ENCODE measurements at places on chromosomes 4 and X.

DNA sequence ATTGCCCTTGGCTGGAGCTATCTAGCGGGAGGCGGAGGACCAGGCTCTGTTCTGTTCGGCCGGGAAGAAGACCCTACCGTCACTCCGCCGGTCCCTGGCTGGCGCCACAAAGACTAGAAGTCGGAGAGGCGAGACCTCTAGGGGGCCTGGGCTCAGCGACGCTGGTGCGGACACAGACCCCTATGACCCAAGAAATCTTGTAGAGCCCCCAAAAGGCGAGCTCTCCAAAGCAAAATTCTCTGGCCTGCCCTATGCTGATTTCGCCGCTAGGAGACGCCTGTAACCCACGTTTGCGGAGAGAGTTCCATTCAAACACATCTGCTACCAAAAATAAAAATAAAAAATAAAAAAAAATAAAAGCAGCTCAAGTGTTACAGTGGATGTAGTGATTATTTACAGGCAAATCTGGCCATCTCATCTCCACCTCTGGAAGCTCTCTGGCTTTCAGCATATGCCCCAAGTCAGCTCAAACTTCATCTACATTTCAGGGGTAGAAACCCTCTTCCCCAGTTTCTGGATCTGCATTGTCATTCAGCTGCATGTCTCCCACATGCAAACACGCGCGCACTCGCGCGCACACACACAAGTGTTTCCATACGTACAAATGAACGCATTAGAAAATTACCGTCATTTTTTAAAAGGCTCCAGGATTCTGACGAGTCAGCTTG, 2.4 kb upstream of the PCDH10 start:
- no peak for DNase-seq

DNA sequence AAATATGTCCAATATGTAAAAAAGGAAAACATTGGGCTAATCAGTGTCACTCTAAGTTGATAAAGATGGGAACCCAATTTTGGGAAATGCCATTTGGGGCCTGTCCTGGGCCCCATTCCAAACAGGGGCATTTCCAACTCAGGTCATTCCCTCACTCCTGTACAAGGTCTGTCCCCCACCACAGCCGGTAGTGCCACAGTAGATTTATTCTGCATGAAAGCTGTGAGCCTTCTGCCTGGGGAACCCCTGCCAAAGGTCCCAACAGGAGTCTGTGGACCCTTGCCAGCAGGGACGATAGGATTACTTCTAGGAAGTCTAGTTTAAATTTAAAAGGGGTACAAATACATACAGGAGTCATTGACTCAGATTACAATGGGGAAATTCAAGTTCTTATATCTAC, 317.6 kb upstream of the GNPDA2 start:
- no peak for DNase-seq

DNA sequence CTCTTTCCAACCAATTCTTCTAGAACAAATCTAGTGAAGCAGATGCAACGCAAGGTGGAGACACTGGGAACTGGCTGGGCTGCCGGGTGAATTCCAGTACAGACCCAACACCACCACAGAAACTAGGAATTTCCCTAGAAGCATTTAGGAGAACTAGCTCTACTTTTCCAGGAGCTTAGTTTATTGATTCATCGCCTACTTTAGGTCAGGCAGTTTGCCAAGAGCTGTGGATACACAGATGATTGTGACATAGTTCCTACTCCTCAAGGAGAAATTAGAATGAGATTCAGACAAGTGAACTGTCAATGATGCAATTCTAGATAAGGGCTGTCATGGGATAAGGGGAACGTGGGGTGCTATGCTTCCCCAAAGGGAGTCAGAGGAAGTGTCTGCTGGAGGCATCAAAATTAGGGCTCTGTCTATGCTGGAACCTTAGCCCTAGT, 350.0 kb downstream of the CAMK2D start:
- DNase-seq = no peak

DNA sequence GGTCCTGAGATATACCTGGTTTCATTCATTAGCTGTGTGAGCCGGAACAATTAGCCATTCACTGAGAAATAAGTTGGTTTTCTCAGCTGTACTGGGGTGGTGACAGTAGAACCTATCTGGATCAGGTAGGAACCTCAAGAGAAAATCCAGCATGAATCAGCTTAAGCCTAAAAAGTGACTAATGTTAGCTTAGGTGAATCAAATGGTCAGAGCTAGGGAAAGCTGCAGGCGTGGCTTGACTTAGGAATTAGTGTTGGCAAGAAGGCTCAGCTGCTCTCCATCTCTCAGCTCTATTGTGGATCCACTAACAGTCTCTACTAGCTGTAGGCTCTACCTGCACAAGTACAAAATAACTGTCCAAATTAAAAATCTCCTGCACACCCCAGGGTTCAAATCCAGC, 1025.5 kb downstream of the RAB28 start:
- no peak for DNase-seq
